ENCODE measurements at places on chromosomes 13 and 19.

GRCh38 chr13:56271686-56272085 lies 869.0 kb upstream of the PRR20A start:
- no peak overlapping the region for H3K4me3 ChIP-seq
- no peak overlapping the region for H3K27ac ChIP-seq
- no peak for DNase-seq

GRCh38 chr13:52405369-52405766 lies 604 bp downstream of the THSD1 start:
- peak overlapping the region; percentile 52 for H3K4me3 ChIP-seq
- no peaks in the 10 kb centered on the region for H3K36me3 ChIP-seq
- H3K27me3 ChIP-seq: no peaks in the 10 kb centered on the region
- no peak for DNase-seq
- no peaks in the 10 kb centered on the region for H3K4me1 ChIP-seq

DNA sequence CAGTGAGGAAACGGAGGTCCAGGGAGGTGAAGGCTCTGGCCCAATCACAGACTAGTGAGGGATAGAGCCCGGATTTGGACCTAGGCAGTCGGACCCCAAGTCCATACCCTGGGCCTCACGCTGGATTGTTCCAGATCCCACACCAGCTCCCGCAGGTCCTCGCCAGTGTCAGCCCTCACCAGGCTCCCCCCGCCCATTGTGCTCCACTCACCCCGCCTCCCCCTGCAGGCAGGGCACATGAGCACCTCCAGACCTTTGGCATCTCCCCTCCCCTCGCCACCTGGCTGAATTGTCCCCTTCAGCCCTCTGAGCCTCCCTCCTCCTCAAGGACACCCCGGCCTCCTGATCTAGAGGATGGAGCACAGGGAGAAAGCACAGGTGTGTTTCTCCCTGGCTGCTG lies 152.4 kb downstream of the KATNAL1 start:
- H3K4me1 ChIP-seq: 0 out of 2 replicates have a peak, but pooled peaks cover 12% of the 10 kb centered on the region
- no peaks in the 10 kb centered on the region for H3K27me3 ChIP-seq
- H3K4me3 ChIP-seq: no peak overlapping the region

- H3K36me3 ChIP-seq: no peaks in the 10 kb centered on the region
- peak overlapping the region; percentile 21 for H3K27ac ChIP-seq
- DNase-seq: no peak
- no peaks in the 10 kb centered on the region for H3K27me3 ChIP-seq
- no peak overlapping the region for H3K4me3 ChIP-seq
Observed at GRCh38 chr13:77544758-77545338, 9.3 kb downstream of the SCEL start.

DNA sequence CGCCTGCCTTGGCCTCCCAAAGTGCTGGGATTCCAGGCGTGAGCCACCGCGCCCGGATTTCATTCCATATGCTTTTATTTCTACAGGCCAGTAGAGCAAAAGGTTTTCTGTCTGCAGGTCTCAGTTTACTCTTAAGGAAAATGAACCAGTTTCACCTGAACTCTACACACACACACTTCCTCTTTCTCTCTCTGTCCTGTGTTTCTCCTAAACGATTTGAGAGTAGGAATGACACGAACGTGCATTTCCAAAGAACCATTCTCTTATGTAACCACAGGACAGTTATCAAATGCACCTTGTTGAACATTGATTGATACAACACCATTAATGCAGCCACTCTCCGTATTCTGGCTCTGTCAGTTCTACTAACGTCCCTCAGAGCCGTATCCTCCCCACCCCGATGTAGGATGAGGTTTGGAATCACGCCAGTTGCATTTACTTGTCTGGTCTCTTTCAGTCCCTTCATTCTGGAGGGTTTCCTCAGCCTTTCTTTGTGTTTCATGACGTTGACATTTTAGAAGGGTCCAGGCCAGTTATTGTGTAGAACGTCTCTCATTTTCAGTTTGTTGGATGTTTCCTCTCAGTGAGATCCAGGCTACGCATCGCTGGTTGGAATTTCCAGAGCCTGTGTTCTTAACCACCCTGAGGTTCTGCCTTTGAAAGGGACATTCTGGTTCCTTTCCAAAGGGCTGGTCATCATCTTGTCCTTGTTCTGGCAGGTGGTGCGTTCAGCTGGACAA lies 36.0 kb downstream of the BICRA start:
- no peaks in the 10 kb centered on the region for H3K27me3 ChIP-seq
- DNase-seq: no peak
- no peak overlapping the region for H3K27ac ChIP-seq
- H3K4me1 ChIP-seq: no peaks in the 10 kb centered on the region
- no peaks in the 10 kb centered on the region for H3K36me3 ChIP-seq

DNA sequence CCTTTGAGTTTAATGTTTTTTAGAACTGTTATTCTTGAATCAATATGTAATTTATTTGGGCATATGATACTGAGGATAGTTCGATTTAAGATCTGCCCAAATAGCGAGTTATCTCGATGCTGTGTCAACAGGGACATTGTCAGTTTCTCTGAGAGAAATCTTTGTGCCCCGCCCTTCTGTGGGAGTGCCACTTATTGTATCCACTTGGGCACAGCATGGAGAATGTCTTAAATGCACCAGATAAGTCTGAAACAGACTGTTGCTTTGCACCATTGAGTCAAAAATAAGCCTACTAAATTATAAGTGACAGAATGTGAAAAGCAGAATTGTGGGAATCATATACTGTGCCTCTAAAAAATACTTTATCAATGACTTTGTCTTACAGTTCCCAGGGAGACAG lies 45.6 kb downstream of the RNASEH2B start:
- no peak overlapping the region for H3K27ac ChIP-seq
- no peaks in the 10 kb centered on the region for H3K36me3 ChIP-seq
- H3K4me3 ChIP-seq: no peak overlapping the region
- H3K4me1 ChIP-seq: no peaks in the 10 kb centered on the region
- DNase-seq: no peak
- no peaks in the 10 kb centered on the region for H3K27me3 ChIP-seq

- DNase-seq: no peak
- H3K27me3 ChIP-seq: peaks cover 6% of the 10 kb centered on the region
- H3K27ac ChIP-seq: peak overlapping the region; percentile 82
- H3K4me1 ChIP-seq: no peaks in the 10 kb centered on the region
- H3K4me3 ChIP-seq: peak overlapping the region; percentile 83
- H3K36me3 ChIP-seq: no peaks in the 10 kb centered on the region
Observed at GRCh38 chr19:45467115-45467455, 711 bp upstream of the FOSB start.

DNA sequence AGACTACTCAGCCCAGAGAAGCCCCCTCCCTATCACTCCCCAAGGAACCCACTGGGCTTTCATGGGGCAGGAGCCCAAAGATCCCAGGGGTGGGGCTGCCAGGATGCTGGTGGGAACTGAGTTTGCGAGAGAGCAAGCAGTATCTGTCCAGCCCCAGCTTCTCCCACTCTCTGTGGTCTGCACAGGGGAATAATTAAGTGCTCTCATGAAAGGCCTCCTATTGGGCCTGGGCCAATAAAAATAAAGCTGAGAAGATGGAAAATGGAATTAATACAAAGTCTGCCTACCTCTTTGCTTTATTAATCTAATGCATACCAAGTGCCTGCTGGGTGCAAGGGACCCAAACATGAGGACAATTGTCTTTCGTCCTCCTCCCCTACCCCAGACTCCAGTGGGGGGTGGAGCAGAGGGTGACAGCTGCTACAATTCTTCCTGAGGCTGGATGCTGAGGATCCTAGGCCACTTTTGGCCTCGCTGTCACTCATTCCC lies 5.4 kb downstream of the DDX39A start:
- no peaks in the 10 kb centered on the region for H3K27me3 ChIP-seq
- DNase-seq: no peak
- no peak overlapping the region for H3K4me3 ChIP-seq
- H3K4me1 ChIP-seq: peaks cover 11% of the 10 kb centered on the region

GRCh38 chr13:73262862-73263627 lies 204.2 kb downstream of the KLF5 start:
- no peaks in the 10 kb centered on the region for H3K4me1 ChIP-seq
- DNase-seq: no peak
- H3K27me3 ChIP-seq: no peaks in the 10 kb centered on the region
- no peaks in the 10 kb centered on the region for H3K36me3 ChIP-seq

DNA sequence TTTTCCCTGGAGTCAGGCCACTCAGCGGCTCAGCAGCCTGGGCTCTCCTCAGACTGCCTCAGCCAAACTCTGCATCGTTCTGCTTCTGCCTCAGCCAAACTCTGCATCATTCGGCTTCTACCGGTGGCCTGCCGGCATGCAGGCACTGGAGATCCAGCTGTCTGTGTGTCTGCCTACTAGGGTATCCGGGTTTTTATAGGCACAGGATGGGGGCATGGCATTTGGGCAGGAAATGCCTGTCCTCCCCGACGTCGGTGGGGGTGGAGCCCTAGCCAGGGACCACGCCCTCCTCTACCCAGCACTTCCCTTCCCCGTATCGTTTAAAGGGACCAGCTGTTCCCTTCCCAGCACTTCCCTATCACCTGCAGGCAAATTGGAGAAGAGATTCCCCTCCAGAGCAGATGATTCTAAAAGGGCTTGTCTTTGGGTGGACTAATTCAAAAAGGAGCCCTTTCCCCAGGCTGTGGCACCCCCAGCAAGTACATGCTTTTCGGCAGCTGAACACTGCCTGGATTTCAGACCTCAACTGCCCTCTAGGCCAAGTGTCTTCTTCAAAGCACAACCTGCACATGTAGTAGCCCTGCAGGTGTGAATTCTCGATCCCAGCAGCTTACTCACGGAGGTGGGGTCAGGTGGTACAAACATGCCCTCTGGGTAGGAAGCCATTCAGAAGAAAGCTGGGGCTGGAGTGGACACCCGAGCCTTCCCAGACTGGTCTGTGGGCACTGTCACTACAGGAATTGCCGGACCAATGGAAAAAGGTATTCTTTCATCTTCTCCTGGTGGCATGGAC lies 25.4 kb upstream of the GPR12 start:
- peak overlapping the region; percentile 68 for H3K4me3 ChIP-seq
- no peak overlapping the region for H3K27ac ChIP-seq
- no peaks in the 10 kb centered on the region for H3K36me3 ChIP-seq
- no peaks in the 10 kb centered on the region for H3K27me3 ChIP-seq
- peaks cover 9% of the 10 kb centered on the region for H3K4me1 ChIP-seq
- peak; percentile 78 for DNase-seq

DNA sequence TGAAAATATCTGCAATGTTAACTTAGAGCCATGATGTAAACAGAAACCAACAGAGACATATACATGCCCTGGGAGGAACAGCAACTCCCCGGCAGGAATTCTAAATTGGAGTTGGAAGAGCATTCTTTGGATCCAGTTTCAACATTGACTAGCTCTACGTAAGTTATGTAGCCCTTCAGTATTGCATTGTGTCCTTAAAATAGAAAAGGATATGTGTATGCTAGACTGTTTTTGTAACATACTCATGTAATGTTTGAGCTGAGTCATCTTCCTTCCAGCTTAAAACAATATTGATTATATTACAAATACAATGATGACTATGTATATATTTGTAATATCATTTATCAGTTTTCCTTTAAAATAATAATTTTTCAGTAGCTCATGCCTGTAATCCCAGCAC lies 1422.2 kb upstream of the PCDH20 start:
- H3K27me3 ChIP-seq: no peaks in the 10 kb centered on the region
- no peak for DNase-seq
- H3K4me1 ChIP-seq: no peaks in the 10 kb centered on the region
- no peaks in the 10 kb centered on the region for H3K36me3 ChIP-seq

- H3K4me3 ChIP-seq: peak within 1 kb of the TSS; percentile 85
- DNase-seq: peak; percentile 99
- peak within 1 kb of the TSS; percentile 56 for H3K27ac ChIP-seq
- H3K36me3 ChIP-seq: no peaks in the 10 kb centered on the region
- H3K27me3 ChIP-seq: no peaks in the 10 kb centered on the region
Observed at GRCh38 chr19:48899781-48900476, at the start of gene NUCB1. TSS of gene NUCB1 (plus strand) at chr19:48900312. CDS start at chr19:48900797, 485 bp downstream.

- peaks cover 28% of the 10 kb centered on the region for H3K4me1 ChIP-seq
- H3K27ac ChIP-seq: no peak overlapping the region
- no peak overlapping the region for H3K4me3 ChIP-seq
- H3K36me3 ChIP-seq: no peaks in the 10 kb centered on the region
Observed at GRCh38 chr19:2059422-2060201, 8.6 kb upstream of the MKNK2 start.

GRCh38 chr13:93765811-93766210 lies 539.2 kb downstream of the GPC6 start:
- H3K27ac ChIP-seq: no peak overlapping the region
- no peak for DNase-seq
- no peak overlapping the region for H3K4me3 ChIP-seq
- no peaks in the 10 kb centered on the region for H3K4me1 ChIP-seq
- no peaks in the 10 kb centered on the region for H3K27me3 ChIP-seq

- H3K36me3 ChIP-seq: peaks cover 6% of the 10 kb centered on the region
- H3K4me3 ChIP-seq: no peak overlapping the region
- H3K4me1 ChIP-seq: peaks cover 5% of the 10 kb centered on the region
- DNase-seq: no peak
Observed at GRCh38 chr19:12731337-12731736, 3.1 kb downstream of the TRIR start.

GRCh38 chr19:2552859-2553258 lies 76.9 kb downstream of the GADD45B start:
- peak; percentile 95 for DNase-seq
- 0 out of 2 replicates have a peak, but pooled peaks cover 5% of the 10 kb centered on the region for H3K4me1 ChIP-seq
- peak overlapping the region; percentile 58 for H3K4me3 ChIP-seq
- no peaks in the 10 kb centered on the region for H3K36me3 ChIP-seq
- H3K27me3 ChIP-seq: no peaks in the 10 kb centered on the region

DNA sequence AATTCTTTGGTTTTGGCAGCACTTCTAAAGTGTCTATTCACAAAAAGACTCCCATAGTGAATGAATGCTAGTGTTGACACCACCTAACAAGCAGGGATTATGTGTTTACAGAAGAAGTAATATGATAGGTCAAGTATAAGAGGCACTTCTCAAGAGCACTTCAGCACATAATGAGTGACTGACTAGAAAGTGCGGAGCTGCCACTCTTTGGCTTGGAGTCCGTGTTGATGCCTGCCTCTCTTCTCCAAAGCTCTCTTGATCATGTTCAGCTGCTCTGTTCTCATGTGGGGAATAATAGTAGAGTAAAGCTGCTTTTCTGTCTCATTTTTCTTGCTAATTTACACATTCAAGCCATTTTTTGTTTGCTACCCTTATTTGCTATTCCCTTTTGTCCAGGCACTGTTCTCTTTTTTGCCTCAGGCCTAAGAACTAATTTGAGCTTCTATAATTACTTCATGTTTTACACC lies 22.7 kb upstream of the MAB21L1 start:
- no peak for DNase-seq
- no peak overlapping the region for H3K27ac ChIP-seq
- no peaks in the 10 kb centered on the region for H3K27me3 ChIP-seq
- no peaks in the 10 kb centered on the region for H3K4me1 ChIP-seq

DNA sequence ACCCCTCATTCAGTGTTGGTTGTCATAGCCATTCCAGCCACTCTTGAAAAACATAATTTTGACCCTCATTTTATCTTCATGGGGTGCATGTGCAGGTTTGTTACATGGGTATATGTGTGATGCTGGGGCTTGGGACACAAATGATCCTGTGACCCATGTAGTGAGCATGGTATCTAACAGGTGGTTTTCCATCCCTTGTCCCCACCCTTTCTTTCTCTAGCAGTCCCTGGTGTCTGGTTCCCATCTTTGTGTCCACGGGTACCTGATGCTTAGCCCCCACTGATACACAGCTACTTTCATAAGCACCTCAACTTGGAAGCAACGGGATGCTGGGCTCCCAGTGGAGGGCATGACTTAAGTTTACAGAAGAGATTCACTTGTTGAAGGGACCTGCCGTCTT lies 373.5 kb downstream of the UQCRFS1 start:
- H3K36me3 ChIP-seq: no peaks in the 10 kb centered on the region
- DNase-seq: no peak
- H3K27ac ChIP-seq: no peak overlapping the region

- H3K36me3 ChIP-seq: peaks cover 24% of the 10 kb centered on the region
- 0 out of 2 replicates have a peak, but pooled peaks cover 3% of the 10 kb centered on the region for H3K27me3 ChIP-seq
- peak; percentile 100 for DNase-seq
- peaks cover 9% of the 10 kb centered on the region for H3K4me1 ChIP-seq
Observed at GRCh38 chr19:796692-797527, at the start of gene PTBP1. TSS of gene PTBP1 (plus strand) at chr19:797452. CDS start at chr19:797498, 46 bp downstream.
